ENCODE measurements at places on chromosomes 7 and 10.
A peak's percentile ranks its signal among the peaks of the same experiment; 100 is the strongest.

GRCh38 chr10:96890580-96890979, 58.5 kb downstream of the LCOR start:
- no peak for DNase-seq

- no peak for DNase-seq
Measured at GRCh38 chr10:127135844-127136577, 60.4 kb downstream of the INSYN2A start.

DNA sequence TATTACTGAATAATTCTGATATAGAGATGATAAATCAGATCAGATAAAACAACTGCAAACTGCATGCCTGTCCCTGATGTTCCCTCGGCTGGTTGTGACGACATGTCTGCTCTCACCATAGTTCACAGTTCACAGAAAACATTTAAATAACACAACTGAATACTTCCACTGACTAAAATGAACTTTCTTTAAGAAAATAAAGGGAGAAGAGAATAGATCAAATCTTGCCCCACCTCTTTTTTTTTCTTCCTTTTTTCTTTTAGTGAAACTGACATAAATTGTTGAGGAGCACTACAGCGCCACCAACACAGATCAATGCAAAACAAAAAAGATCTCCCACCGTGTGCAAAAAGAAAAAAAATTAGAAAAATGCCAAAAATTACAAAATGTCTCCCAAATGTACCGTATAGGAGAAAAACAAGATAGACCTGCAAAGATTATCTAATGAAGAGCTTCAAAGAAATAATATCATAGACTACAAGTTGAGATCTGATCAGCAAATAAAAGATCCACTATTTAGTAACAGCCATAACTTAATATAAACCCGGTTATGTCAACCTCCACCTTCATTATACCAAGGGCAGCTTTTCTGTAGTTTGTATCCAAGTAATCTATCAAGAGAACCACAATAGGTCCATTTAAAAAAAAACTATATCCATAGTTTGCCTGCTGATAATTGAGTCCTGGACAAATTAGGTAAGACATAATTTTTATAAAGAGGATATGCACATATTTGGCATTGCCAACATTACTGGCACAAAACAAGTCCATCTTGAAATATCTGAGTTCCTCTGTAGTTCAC, 30.7 kb upstream of the EPC1 start:
- DNase-seq, result peak; percentile 73

DNA sequence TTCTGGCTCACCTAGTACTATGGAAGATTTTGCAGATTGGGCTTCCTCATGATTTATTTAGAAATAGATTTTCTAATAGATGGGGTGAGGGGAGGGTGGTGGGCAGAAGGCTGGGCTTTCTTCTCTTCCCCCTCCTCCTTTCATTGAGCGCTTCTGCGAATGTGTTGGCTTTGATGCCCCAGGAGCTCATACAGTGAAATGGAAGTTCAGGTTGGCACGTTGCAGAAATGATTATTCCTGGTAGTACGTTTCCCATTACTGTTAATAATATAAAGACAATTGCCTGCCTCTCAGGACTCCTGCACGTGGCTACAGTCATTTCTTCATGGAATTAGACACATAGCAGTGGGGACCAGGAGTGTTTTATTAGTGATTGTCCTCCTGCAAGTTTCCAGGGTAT, 39.8 kb downstream of the TCF7L2 start:
- no peak for DNase-seq

GRCh38 chr10:62696798-62697197, 107.7 kb upstream of the ADO start:
- DNase-seq, result peak; percentile 22

DNA sequence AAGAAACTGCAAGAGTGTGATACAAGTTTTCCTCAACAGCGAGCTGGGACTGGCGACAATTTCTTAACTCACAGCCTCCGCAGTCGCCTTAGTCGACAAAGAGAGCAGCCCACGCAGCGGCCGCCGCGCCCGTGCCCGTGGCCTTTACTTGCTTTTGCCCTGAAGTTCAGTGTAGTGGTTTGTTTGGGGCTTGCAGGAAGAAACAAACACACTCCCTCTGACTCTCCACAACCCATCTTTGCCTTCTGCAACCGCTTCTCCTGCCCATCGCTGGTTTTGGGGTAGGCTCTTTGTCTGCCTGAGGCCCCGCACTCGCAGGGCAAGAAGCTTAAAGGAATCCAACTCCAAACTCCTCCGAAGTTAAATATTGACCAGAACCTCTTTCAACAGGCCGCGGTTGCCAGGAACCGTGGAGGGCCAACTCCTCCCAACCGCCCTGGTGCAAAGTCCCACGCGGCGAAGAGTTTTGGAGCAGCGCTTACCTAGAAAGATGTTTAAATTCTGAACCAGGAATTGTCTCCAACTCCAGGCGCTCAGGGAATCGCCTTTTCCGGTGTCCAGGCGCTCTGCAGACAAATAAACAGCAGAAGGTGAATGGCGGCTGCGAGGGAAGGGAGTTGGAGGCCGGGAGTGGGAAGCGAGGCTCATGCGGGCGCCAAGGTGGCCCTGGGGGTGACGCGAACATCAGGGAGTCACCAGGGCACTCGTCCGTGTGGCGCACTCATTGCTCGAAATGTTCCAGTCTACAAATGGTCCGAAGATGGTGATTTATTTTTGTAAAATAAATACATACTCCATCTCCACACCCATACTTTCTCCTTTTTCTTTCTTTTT, 8.3 kb downstream of the HOXA4 start:
- DNase-seq, result no peak

- DNase-seq, result no peak
Measured at GRCh38 chr10:70563230-70563629, 39.3 kb downstream of the PRF1 start.
